Left lung (tissue), 14 donors: ENCODE measurements at places on chromosomes 4 and X. TPM values are rescaled to one million over a fixed set of nuclear protein-coding genes. Genes with fewer than 3 reads are reported as not detected.

DNA sequence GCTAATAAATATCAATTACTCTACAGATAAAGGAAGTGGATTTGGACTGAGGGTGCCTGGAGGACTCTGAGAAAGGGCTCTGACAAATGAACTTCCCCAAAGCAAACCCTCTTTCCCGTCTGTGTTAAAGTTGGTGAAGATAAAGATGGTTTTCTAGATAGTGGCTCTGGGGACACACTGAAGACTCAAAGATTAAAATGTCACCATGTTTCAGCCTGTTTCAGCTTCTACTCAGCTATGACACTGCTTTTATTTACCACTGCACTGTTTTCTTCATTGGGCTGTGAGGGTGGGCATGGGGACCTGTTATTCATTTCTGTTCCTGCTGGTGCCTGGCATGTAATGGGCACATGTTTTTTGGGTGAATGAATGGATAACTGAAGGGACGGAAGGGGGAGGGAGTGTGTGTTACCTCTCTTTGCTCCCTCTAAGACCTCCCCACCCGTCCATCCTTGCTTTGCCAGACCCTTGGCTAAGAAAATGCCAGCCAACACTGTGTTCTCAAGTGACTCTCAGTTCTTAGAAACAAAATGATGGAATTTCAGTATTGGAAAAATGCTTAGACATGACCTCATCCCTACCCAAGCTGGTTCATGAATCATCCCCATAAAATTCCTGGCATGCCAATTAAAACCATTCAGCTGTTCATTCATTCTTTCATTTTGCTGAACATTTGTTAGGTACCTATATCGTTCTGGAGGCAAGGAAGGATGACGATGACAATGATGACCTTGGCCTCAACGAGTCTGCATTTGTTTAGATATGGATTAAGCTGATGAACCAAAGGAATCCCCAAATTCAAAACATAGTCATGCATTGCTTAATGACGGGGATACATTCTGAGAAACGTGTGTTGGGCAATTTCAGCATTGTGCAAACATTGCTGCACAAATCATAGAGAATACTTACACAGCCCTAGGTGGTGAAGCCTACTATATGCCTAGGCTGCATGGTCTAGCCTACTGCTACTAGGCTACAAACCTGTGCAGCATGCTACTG, 13.4 kb upstream of the STK32B start:
- H3K4me3 ChIP-seq: no peak overlapping the region
- H3K27me3 ChIP-seq: no peaks in the 10 kb centered on the region
- no peak overlapping the region for H3K27ac ChIP-seq
- peaks cover 14% of the 10 kb centered on the region for H3K4me1 ChIP-seq
- H3K36me3 ChIP-seq: no peaks in the 10 kb centered on the region

DNA sequence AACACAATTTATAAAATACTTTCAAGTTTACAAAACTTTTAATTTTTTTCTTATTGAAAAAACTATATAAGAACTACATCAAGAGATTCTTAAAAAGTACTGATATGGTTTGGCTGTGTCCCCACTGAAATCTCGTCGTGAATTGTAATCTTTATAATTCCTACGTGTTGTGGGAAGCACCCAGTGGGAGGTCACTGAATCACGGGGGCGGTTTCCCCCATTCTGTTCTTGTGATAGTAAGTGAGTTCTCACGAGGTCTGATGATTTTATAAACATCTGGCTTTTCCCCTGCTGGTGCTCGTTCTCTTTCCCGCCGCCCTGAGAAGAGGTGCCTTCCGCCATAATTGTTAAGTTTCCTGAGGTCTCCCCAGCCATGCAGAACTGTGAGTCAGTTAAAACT, 88.5 kb downstream of the FRAS1 start:
- H3K27ac ChIP-seq: no peak overlapping the region
- no peak for DNase-seq
- H3K36me3 ChIP-seq: no peaks in the 10 kb centered on the region
- H3K27me3 ChIP-seq: no peaks in the 10 kb centered on the region
- no peaks in the 10 kb centered on the region for H3K4me1 ChIP-seq

ARMCX6 gene
- 52.3 TPM for total RNA-seq

WDR17 gene
- total RNA-seq: 4.2 TPM

DNA sequence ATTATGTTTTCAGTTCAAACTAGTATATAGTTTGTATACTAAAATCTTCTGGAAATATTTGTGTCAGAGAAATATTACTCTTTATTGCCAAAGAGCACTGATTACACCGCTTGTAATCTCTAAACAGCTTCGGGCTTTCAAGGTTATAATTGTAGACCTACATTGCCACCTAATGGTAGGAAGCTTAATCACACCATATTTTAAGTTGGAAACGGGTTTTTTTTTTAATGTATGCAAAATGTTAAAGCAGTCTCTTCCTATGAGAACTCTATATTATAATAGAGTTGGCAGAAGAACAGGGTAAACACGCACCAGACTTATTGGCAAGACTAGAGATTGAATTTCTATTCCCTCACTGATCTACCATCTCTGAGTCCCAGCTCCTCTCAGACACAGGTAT, 19.5 kb upstream of the NFXL1 start:
- H3K4me3 ChIP-seq: no peak overlapping the region
- H3K4me1 ChIP-seq: no peaks in the 10 kb centered on the region
- H3K36me3 ChIP-seq: no peaks in the 10 kb centered on the region
- DNase-seq: no peak

GRCh38 chrX:106933538-106933961, 13.3 kb downstream of the CLDN2 start:
- no peaks in the 10 kb centered on the region for H3K36me3 ChIP-seq
- peaks cover 5% of the 10 kb centered on the region for H3K27me3 ChIP-seq
- H3K4me3 ChIP-seq: no peak overlapping the region
- DNase-seq: peak; percentile 58
- no peak overlapping the region for H3K27ac ChIP-seq

DNA sequence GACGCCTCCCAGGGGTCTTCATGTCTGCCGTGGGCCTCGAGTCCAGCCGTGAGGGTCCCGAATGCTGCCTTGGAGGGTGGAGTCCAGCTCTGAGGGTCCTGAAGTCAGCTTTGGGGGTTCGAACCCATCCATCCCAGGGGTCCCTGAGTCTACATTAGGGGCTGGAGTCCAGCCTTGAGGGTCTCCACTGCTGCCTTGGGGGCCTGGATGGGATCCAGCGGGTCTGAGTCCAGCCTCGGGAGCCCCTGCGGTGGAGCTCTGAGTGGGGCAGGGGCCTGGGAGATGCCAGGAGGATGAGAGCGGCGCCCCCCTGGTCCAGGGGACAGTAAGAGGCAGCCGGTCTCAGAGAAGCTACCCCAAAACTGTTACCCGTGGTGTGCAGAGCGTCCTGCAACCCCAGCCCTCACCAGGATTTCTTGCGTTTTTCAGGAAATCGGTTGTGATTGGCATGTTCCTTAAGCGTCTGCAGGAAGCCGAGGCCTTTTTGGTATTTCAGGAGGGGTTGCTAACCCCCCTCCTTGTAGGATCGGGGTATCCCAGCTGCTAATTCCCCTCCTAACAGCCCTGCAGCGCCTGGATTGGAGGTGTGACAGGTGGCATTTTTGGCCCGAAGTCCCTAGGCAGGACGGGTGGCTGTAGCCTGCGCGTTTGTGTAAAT, 1.7 kb upstream of the GTPBP6 start:
- no peaks in the 10 kb centered on the region for H3K27me3 ChIP-seq
- H3K36me3 ChIP-seq: peaks cover 10% of the 10 kb centered on the region
- no peak for DNase-seq
- peak overlapping the region; percentile 67 for H3K4me3 ChIP-seq

- no peaks in the 10 kb centered on the region for H3K36me3 ChIP-seq
- DNase-seq: no peak
- H3K4me3 ChIP-seq: no peak overlapping the region
- H3K4me1 ChIP-seq: no peaks in the 10 kb centered on the region
- H3K27me3 ChIP-seq: no peaks in the 10 kb centered on the region
- no peak overlapping the region for H3K27ac ChIP-seq
Observed at GRCh38 chr4:158578476-158578875, 56.8 kb downstream of the RXFP1 start.

FAM3A gene
- 35.3 TPM for total RNA-seq

GRCh38 chrX:153703036-153703370, 15.3 kb downstream of the SLC6A8 start:
- no peak overlapping the region for H3K27ac ChIP-seq
- no peaks in the 10 kb centered on the region for H3K4me1 ChIP-seq
- H3K4me3 ChIP-seq: no peak overlapping the region
- DNase-seq: no peak
- no peaks in the 10 kb centered on the region for H3K36me3 ChIP-seq

DNA sequence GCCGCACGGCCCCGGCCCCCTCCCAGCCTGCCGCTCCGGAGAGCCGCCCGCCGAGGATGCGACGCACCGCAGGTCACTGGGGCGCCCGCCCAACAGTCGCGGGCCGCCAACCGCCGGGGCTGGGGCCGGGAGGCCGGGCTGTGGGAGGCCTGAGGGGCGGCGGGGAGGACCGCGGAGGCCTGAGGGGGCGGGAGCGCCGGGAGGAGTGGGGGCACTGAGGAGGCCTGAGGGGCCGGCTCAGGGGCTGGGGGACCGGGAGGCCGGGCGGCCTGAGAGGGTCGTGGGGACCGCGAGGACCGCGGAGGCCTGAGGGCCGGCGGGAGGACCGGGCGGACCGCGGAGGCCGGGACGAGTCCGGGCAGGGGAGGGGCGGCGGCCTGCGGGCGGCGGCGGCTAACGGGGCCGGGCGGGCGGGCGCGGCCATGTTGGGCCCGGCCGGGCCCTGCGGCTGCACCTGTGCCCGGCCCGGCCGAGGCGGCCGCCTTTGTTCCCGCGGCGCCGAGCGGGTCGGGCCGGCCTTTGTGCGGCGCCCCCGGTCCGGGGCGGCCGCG, 353 bp downstream of the NSD2 start:
- H3K27ac ChIP-seq: peak overlapping the region; percentile 86
- H3K36me3 ChIP-seq: no peaks in the 10 kb centered on the region
- no peak for DNase-seq
- H3K4me3 ChIP-seq: peak overlapping the region; percentile 82
- peaks cover 11% of the 10 kb centered on the region for H3K4me1 ChIP-seq
- no peaks in the 10 kb centered on the region for H3K27me3 ChIP-seq

CD40LG gene
- 0.92 TPM for total RNA-seq

DNA sequence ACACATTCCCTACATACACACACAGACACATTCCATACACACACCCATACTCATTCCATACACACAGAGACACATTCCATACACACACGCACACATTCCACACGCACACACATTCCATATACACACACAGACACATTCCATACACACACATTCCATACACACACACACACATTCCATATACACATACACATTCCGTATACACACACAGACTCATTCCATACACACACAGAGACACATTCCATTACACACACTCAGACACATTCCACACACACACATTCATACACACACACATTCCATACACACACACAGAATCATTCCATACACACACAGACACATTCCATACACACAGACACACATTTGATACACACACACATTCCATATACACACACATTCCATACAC, 15.2 kb downstream of the LINC00632 start:
- no peaks in the 10 kb centered on the region for H3K4me1 ChIP-seq
- H3K4me3 ChIP-seq: no peak overlapping the region
- no peak for DNase-seq
- no peaks in the 10 kb centered on the region for H3K36me3 ChIP-seq
- H3K27ac ChIP-seq: no peak overlapping the region

GRCh38 chr4:53908661-53909078, 155.7 kb downstream of the CHIC2 start:
- H3K27ac ChIP-seq: no peak overlapping the region
- DNase-seq: no peak
- peaks cover 4% of the 10 kb centered on the region for H3K4me1 ChIP-seq
- H3K36me3 ChIP-seq: no peaks in the 10 kb centered on the region

DNA sequence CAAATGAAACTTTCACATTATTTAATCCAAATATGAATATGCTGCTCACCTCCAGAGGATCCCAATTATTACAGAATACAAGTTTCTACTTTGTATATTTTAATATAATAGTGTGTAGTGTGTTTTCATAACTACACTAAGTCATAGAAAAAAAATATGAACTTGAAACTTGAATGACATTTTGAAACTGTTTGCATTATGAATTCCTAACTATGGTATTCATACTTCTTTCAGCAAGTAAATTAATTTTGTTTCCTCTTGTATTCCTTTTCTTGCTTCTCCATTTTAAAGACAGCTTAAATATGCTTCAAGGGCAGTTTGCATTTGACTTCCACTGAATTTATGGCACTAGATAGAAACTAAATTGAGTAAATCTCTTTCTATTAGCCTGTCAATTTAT, 177.1 kb downstream of the BMPR1B start:
- H3K27ac ChIP-seq: no peak overlapping the region
- no peaks in the 10 kb centered on the region for H3K27me3 ChIP-seq
- H3K36me3 ChIP-seq: no peaks in the 10 kb centered on the region
- no peak for DNase-seq

GRCh38 chrX:5117816-5118215, 1110.9 kb downstream of the NLGN4X start:
- no peaks in the 10 kb centered on the region for H3K36me3 ChIP-seq
- H3K27ac ChIP-seq: no peak overlapping the region
- no peaks in the 10 kb centered on the region for H3K4me1 ChIP-seq
- no peak overlapping the region for H3K4me3 ChIP-seq
- DNase-seq: no peak
- no peaks in the 10 kb centered on the region for H3K27me3 ChIP-seq

ABLIM2 gene
- 8.8 TPM for total RNA-seq
